ENCODE measurements at places on chromosomes 6 and 20.

- no peak for DNase-seq
Observed at GRCh38 chr6:45803071-45803470, 212.6 kb downstream of the CLIC5 start.

DNA sequence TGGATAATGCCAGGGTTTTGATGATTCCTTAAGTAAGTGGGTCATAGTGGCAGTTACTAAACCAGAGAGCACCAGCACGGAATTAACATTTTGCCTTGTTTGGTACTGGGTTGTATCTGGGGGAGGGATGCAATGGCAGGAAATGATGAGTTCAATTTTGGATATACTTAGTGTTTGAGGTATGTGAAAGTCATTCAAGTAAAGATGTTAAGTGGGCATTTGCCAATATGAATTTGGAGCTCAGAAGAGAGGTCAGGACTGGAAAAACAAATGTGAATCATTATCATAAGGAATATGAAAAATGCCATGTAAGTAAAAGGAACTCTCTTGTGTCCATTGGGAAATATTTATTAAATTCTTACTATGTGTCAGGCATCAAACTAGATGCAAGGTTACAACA, 6.2 kb downstream of the PXT1 start:
- DNase-seq = no peak

GRCh38 chr6:90896075-90896547, 309.2 kb upstream of the MAP3K7 start:
- DNase-seq = no peak

GRCh38 chr6:145809785-145810184, 4.8 kb downstream of the FBXO30 start:
- DNase-seq = no peak

DNA sequence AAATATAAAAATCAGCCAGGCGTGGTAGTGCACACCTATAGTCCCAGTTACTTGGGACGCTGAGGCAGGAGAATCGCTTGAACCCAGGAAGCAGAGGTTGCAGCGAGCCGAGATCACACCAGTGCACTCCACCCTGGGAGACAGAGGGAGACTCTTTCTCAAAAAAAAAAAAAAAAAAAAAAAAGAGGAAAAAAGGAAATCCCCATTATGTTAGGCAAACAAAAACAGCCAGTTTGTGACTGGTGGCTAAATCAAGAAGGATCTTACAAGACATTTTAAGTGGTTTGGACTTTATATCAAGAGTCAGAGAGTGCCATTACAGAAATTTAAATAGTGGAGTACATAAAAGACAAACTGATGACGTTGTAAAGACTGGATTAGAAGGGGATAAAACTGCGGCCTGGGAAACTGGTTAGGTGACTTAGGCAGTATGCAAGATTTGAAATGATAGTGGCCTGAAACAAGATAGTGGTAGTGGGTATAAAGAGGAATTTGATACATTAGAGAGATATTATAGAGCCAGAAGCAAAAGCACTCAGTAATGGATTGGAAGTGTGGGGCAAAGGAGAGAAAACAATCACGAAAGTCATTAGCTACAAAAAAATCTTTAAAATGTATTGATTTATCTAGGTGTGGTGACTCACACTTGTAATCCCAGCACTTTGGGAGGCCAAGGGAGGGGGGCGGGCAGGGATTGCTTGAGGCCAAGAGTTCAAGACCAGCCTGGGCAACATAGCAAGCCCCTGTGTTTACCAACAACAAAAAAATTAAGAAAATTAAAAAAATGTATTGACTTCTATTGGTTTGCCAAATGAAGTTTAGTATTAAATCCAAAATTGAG, 1.7 kb upstream of the MYO6 start:
- DNase-seq = no peak

GRCh38 chr20:49635166-49635565, 67.2 kb upstream of the PTGIS start:
- DNase-seq = no peak

DNA sequence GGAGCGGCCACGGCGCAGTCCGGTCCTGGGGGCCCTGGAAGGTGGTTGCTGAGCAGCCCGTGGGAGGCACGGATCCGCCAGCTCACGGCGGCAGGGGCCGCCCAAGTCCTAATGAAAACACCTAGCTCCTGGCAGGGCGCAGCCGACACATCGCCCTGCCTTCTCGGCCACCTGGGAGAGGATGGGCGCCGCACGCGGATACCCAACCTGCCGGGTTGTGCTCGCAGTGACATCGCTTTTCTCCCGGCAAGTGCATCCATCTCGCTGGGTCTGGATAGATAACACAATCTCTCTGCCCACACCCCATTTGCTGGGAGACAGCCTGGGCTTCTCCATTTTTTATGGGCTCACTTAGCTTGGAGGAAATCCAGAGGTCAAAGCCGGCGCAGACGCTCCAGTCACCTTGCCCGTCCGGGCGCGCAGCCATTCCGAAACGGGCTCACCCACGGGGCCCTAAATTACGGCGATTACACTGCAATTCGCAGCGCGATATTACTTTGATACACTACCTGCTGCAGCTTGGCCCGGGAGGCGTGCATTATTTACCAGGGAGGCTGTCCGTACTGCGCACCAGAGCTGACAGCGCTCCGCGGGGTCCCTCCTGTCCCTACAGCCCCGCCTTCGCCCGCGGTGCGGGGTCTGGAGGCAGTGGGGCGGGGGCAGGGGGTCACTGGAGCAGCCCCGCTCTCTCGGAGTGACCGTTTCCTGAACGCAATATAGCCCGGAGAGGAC, 36.2 kb upstream of the CCDC167 start:
- no peak for DNase-seq

- DNase-seq = no peak
Observed at GRCh38 chr20:25220810-25221591, 25.5 kb downstream of the ENTPD6 start.

- no peak for DNase-seq
Observed at GRCh38 chr6:47230579-47230978, 79.1 kb downstream of the TNFRSF21 start.

DNA sequence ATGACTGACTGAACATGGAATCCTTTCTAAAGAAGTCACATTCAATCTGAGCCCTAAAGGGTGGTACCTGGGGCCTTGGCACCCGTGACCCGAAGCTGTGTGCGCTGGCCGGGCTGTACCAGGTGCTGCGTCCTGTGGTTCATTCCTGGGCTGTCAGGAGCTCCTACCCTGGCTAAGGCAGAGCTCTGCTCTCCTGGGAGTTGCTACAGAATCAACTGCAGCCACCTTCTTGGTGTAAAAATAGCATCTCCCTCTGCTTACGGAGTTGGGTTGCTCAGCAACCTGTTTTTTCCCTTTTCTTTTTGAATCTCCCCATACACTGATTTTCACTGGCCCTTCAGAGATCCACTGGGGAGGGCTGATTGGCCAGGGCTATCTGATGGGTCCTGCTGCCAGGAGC, 236.6 kb upstream of the PDE10A start:
- no peak for DNase-seq

DNA sequence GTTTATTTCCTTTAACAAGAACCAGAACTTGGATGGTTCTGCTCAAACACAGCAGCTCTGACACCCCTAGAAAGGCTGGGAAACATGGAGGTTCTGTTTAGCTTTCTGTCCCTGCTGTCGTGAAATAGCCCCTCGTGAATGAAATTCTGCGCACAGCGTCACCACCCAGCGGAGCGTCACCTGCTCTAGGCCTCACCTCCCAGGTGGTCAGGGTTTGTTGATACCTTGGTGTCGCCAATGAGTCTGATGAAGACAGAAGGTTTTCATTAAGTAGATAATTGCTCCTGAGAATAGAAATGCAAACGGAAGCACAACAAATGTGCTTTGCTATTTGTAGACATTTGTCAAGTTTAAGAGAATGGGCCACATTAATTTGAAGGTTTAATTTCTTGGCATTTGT, 135.1 kb downstream of the EDN3 start:
- DNase-seq = no peak

GRCh38 chr6:168376120-168376519, 56.5 kb upstream of the DACT2 start:
- no peak for DNase-seq

- no peak for DNase-seq
Observed at GRCh38 chr6:24272553-24272952, 85.3 kb downstream of the DCDC2 start.

DNA sequence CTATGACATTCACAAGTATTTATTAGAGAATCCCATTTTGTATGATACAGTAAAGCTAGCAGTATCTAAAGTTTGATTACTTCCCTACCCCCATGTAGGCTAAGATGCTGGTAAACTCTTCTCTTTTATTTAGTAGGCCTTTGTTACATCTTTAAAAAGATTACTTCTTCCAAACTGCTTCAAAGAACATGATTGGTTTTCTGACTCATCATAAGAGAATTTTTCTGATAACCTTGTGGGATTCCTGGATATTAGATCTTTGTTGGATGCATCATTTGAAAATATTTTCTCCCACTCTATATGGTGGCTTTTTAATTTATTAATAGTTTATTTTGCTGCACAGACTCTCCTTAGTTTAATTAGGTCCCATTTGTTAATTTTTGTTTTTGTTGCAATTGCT, 898.3 kb upstream of the ADGRB3 start:
- DNase-seq = no peak

DNA sequence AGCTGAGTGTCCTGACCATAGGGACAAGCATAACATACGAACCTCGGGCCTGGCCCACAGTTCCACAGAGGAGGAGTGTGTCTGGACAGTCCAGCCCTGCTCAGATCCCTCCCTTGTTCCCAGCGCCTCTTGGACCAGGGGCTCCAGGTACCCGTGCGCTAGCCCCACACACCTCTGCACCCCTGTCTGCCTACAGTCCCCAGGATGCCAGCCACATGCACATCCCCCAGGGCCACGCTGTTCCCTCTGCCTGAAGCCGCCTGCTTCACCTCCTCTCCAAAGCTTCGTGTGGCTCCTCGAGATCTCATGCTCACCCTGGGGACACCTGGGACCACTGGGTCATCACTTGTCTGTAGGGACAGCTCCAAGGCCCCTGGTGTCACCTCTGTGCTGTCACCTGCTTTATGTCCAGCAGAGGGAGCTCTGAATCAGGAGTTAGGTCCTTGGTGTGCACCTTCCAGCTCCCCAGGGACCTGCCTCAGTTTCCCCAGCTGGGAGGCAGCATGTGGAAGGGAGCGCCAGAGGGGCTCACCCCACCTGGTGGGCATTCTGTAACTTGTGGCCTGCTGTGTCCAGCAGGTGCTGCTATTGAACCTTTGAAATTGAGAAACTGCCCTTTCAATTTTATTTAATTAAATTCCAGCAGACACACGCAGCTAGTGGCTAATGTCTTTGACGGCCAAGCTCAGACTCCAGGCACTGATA, 7.3 kb upstream of the YTHDF1 start:
- no peak for DNase-seq

DNA sequence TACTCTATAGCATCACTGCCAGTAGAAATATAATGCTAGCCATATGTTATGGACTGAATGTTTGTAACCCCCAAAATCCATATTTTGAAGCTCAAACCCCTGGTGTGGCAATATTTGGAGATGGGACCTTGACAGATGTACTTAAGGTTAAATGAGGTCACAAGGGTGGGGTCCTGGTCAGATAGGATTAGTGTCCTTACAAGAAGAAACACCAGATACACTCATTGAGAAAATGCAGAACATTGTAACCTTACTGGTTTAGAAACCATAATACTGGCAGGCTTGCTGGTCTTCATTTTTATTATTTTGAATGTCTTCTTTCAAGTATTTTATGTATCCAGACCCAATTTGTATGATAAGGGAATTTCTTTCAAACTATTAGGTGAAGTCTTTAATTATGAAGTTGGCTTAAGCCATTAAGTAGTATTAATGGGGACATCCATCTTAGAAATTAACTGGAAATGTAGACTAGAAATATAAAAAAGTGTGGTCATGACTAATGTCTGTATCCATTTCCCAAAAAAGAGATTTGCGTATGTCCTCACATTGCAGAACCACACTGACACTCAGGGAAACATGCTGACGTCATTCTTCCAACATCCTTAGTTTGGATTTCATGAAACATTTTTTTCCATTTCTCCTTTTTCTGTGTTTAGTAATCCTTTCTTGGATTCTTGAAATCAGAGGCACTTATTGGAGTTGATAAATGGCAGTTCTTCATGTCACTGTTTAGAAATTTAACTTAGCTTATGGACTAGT, 32.4 kb downstream of the SLC16A10 start:
- DNase-seq = no peak

- DNase-seq = peak; percentile 77
Observed at GRCh38 chr6:153092082-153093013, 38.7 kb downstream of the RGS17 start.

GRCh38 chr20:48563191-48563870, 264.5 kb downstream of the PREX1 start:
- DNase-seq = no peak

DNA sequence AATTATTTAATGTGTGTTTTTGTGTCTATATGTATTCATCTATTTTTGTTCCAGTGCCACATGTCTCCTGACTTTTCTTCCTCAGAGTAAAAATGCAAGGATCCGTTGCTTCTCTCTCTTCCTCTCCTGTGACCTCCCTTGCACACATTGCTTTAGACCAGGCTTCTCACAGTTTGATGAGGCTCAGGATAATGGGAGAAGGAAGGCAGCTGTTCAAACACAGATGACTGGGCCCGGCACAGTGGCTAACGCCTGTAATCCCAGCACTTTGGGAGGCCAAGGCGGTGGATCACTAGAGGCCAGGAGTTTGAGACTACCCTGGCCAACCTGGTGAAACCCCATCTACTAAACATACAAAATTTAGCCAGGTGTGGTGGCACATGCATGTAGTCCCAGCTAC, 241.9 kb downstream of the SAMD5 start:
- DNase-seq = no peak

DNA sequence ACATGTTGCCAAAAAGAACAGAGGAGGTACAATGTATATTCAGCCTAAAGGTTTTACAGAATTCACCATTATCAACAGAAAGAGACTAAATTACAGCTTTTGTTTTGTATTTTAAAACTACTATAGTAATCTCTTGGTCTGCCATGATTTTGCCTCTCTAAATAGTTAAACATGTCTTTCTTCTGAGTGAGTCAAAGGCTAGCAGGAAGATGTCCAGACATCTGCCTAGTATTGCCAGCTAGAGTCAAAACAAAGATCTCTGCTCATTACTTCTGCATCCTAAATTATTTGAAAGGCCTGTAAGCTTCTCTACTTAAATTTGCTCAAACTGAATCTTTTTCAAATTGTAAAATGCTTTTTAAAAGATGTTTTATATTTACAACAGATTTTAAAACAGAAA, 8.8 kb downstream of the ASF1A start:
- DNase-seq = no peak

- no peak for DNase-seq
Observed at GRCh38 chr20:43955750-43956191, 41.1 kb downstream of the TOX2 start.

DNA sequence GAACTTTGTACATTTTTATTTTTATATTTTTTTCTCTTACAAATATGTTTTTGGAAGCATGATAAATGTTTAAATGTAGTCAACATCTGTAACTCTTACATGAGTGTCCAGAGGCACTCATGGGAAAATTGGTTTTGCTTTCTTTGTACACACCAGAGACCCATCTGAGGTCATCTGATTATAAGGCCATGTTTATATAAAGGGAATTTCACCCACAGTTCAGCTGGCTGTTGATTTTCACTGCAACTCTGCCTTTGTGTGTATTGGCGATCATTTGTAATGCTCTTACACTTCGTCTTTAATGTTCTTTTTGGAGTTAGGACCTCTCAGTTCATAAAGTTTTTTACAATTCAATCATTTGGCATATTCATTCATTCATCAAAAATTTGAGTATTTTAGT, 28.1 kb downstream of the RIOK1 start:
- no peak for DNase-seq

- DNase-seq = no peak
Observed at GRCh38 chr6:35562060-35562459, 49.4 kb upstream of the TULP1 start.

GRCh38 chr6:165769884-165770283, 106.8 kb upstream of the PDE10A start:
- DNase-seq = no peak

- no peak for DNase-seq
Observed at GRCh38 chr6:136969930-136970329, 47.8 kb downstream of the SLC35D3 start.
